Smooth muscle cell of the brain vasculature (primary cell): ENCODE measurements at places on chromosomes 4 and X.

DNA sequence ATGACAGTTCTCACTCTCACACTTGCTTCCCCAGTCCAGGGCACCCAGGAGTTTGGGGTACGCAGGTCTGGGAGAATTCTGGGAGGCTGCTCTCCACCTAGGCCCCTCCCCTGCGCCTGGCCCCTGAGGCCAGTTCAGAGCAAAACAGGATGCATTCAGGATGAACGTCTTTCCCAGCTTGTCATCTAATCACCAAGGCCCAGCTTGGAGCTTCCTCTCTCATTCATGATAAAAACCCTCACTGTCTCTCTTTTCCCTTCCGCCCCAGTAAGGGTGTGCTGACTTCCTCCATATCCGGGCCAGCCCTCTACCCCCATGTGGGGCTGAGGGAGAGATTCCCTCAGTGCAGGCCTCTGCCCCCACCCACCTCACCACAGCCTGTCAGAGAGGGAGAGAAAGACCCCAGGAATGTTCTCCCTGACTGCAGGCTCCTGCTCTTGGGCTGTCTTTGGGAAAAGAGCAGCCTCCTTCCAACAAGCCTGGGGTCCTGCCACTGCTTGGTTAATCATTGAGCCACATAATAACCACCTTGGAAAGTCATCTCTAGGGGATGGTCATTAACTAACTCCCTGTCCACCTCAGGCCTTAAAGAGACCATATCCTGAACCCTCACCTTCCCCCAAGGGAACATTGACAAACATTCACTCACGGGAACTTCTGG, 50.1 kb downstream of the STARD8 start:
- no peak for DNase-seq

DNA sequence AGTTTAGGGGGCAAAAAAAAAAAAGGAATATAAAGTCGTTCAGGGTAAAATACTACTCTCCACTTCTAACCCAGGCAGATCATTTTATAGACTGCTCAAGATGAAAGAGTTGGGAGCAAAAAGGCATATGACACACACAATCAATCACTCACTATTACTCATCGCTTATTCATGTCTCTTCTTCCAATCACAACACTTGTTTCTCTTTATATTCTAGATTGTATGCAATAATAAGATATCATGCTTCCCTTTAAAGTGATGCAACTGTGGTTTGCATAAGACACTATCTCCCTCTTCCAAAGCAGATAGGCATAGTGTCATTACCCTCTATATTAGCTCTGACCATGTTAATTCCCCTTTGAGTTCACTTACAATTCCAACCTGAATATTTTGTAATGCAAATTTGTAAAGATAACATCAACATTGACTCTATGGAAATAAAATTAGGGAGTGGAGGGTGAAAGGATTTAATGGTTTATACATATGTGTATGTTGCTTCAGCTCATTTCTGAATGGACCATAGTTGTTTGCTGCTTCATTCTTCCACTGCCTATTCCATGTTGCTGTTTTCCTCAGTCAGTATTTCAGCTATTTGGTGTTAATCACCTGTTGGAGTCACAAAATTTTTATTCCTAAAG, 154.9 kb upstream of the EPHA5 start:
- DNase-seq: no peak

GRCh38 chr4:98150092-98150761, 7.0 kb upstream of the STPG2 start:
- no peak for DNase-seq

DNA sequence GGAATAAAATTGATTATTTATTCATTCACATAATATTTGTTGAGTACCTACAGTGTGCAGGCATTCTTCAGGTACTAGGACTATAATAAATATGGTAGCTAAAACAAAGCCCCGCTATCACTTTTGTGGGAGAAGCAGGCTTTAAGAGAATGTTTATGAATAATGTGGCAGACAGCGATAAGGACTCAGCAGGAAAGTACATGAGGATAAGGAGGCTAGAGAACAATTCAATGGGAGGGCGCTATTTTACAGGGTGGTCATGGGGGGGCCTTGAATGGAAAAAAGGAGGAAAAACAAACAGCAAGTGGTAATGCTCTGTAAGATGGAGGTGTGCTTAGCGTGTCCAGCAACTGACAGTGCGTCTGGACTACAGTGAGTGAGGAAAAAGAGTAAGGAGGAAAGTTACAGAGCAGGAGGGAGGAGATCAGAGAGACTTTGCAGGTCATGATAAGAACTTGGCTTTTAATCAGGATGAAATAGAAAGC, 264.2 kb upstream of the ETNPPL start:
- DNase-seq: no peak

- DNase-seq: no peak
Observed at GRCh38 chr4:73698217-73698616, 42.2 kb upstream of the CXCL8 start.

DNA sequence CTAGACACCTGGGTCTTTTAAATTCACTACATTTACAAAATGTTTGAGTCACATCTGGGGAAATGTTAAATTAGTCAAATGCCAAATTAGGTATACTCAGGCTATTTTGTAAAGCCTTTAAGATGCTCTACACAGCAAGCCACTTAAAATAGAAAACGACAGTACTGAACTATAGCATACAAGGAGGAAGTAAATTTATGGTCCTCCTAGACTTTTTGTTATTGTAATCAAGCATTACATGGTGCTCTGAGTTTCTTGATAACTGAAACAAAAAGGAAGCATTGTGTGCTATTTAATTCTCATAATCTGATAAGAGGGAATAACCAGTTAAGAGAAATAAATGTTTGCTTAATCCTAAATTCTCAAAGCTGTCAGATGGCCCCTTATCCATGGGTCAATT, 46.2 kb downstream of the SLC9A7 start:
- DNase-seq: no peak

DNA sequence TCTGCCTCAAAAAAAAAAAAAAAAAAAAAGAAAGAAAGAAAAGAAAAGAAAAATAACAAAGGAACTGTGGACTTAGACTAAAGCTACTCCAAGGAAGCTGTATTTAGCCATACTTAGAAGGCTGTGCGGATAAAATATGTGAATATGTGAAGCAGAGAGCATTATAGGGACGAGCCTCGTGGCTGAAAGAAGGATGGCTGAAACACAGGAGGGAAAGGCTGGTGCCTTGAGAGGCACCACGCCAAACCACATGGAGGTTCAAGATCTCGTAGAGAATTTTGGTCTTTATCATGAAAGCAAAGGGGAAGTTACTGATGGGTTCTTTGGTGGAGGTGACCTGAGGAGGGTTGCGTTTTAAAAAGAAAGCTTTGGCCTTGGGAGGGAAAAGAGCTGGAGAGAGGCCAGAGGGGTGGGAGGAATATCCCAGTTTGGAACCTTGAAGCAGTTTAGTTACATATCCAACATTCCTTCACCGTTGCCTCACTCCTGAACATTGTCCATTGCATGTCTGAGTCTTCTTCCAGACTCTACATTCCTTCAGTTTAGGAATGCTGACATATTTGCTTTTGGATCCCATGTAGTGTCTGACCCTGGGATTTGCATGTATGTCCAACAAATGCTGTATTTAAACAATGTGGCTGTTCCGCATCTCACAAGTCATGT, 82.5 kb downstream of the CPE start:
- DNase-seq: no peak

GRCh38 chr4:90127706-90128345, 632 bp downstream of the CCSER1 start:
- no peak for DNase-seq

DNA sequence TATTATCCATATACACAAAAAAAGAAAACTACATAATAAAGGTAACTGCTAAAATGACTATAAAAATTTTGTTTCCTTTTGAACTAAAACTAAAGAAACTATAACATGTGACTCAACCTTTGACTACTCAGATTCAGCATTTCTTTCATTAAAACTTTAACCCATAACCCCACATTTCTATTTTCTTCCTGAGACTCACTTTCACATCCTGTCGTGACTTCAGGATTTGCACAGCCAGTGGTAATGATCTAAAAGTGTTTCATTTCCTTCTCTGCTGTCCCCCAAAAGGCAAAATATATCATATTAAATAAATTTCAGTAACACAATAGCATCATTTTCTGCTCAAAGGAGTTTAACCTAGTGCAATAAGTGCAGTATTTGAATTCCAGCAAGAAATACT, 1022.4 kb upstream of the DIAPH2 start:
- DNase-seq: no peak

- no peak for DNase-seq
Observed at GRCh38 chrX:64191281-64192010, 14.1 kb downstream of the AMER1 start.

DNA sequence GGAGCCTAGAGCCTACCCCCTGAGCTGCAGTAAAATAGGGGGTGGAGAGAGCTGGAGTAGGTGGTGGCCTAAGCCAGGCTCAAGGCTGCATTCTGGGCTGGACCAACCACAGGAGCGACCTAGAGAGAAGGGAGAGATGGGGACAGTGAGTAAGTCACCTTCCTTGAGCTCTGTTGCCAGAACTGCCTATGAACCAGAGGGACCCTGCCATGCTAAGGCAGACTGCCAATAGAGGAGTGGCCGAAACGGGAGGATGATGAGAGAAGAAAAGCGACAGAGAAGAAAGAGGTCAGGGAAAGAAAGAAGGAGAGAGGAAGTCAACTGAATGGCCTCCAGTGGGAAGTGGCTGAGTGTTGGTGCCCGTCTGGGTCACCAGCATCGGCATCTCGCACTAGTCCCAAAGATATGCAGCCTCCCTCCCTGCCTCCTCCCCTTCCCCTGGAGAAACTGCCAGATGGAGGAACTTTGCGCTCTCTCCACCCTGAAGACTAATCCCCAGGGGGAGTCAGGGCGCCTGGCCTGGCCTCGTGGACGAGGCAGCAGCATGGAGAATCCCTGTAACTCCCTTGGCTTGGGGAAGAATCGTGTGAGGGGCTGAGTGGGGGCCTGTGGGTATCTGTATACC, 28.8 kb downstream of the ELF4 start:
- no peak for DNase-seq

DNA sequence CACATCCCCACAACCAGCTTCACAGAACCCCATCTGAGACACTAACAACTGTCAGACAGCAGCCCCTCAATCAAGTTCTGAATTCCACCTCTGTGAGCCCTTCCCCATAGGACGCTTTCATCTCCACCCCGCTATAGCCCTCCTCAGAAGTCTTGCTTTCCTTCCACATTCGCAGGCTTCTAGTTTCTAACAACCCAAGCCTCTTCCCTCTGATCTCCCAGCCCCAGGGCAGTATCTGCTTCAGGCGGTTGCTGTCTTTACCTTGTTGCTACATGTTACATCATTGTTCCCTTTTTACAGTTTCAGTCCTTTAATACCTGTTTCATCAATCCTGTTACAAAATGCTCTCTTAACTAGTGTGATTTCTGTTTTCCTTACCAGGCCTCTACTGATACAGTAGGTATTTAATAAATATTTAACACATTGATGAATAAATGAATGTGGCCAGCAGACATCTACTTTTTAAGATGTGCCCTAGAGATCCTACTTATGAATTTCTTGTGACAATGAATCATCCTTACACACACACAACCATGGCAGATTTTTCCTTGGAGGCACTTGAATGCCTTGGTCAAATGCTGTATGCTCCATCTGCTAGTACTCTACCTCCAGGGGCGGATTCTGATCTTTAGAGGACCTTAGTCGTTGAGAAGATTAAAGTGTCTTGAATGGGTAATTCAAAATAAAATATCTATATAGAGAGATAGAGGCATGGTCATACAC, 164.7 kb upstream of the SLIT2 start:
- DNase-seq: no peak

GRCh38 chr4:101724093-101724492, 66.4 kb upstream of the BANK1 start:
- DNase-seq: no peak

GRCh38 chr4:123265443-123265842, 131.2 kb upstream of the SPRY1 start:
- no peak for DNase-seq

- no peak for DNase-seq
Observed at GRCh38 chr4:946517-947471, 14.5 kb downstream of the TMEM175 start.

DNA sequence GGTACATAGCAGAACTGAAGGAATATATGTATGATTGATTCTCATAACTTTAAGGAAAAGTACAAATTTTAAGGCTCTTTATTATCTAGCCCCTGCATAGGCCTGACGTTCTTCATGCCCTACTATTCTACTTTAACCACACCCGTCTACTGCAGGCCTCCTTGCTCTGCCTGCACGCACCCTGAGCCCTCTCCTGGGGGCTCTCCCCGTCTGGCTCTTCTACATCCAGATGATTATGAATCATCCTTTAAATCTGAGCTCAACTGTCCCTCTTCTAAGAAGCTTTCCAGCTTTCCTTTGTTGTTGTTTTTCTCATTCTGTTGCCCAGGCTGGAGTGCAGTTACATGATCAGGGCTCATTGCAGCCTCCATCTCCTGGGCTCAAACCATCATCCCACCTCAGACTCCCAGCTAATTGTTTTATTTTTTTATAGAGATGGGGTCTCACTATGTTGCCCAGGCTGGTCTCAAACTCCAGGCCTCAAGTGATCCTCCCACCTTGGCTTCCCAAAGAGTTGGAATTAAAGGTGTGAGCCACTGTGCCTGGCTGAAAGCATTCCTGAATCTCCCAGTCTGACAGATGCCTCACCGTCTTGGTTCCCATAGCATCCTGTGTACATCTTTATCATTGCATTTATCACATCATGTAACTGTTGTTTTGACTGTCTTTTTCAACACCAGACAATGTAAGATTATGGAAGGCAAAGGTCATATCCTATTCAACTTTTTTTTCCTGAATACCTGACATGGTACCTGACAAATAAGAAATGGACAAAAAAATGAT, 89.2 kb downstream of the WDFY3 start:
- no peak for DNase-seq

DNA sequence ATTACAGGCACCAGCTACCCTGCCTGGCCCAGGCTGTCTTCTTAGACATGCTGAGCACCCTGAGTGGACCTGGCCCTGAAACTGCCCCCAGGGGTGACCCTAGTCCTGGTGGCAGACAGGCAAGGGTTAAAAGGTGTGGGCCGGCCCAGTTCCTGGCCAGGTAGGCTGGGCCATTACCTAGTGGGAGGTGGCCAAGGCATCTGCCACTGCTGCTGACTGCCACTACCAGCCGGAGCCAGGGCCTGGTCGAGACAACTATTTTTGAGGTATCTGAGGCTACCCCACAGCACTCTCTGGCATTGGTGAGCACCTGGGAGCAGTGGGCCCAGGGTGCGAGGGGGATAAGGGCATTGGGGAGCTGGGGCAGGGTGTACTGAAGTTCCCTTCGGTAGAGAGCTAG, at the start of gene CCDC120:
TSS of gene CCDC120 (plus strand) at position 206 of the 400 bp plus-strand sequence. CDS start 3,043 bp downstream, outside the sequence.
- DNase-seq: no peak

DNA sequence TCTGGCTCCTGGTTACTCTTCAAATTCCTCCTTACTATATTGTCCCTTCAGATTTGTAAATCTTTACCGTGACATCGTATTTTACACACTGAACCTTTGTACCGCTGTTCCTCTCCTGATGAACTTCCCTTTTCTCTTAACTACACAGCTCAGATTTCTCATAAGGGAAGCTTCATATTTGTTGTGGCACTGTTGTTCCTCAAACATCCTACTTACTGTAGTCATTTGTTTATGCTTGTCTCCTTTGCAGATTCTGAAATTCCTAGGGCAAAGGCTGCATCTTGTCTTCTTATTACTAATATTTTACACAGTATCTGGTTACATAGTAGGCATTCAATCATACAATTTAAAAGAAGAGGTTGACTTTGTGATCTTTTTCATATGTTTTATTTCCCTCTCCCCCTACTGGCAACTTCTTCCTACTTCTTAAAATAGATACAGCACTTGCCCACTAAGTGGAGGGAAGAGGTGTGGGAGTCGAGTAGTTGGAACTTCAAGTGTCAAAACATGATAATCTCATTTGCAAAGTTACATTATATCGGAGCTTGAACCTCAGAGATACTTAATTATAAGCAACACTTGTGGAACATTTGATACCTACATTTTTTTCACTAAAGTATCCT, 50.0 kb downstream of the TET2 start:
- DNase-seq: no peak

GRCh38 chrX:132505116-132505515, 16.3 kb upstream of the MBNL3 start:
- no peak for DNase-seq
